ENCODE measurements at places on chromosomes 16 and 17. TPM values are rescaled to one million over a fixed set of nuclear protein-coding genes. Genes with fewer than 3 reads are reported as not detected.

- DNase-seq = no peak
- no peak overlapping the region for H3K27ac ChIP-seq
- no peaks in the 10 kb centered on the region for H3K36me3 ChIP-seq
- H3K27me3 ChIP-seq = no peaks in the 10 kb centered on the region
- H3K4me1 ChIP-seq = peaks cover 48% of the 10 kb centered on the region
- no peak overlapping the region for H3K4me3 ChIP-seq
Measured at GRCh38 chr17:41325126-41325525, 9.6 kb upstream of the KRTAP17-1 start.

DNA sequence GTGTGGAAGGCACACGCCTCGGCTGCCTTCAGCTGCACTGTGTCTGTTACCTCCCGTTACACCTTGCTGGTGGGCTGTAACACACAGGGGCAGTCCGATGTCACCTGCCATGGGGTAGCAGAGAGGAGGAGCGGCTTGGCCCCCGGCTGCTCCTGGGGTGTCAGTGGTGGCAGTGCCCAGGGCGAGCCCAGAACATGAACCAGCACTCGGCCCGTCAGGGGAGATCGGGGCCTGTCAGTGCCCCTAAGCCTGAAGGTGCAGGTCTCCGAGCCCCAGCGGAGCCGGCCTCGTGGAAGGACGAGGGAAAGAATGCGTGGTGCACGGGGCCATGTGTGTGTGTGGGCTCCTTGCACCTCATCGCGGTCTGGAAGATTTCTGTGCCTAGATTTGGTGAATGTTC is 15.4 kb downstream of the RGS11 start:
- no peaks in the 10 kb centered on the region for H3K27me3 ChIP-seq
- no peaks in the 10 kb centered on the region for H3K36me3 ChIP-seq
- H3K4me3 ChIP-seq = no peak overlapping the region

DNA sequence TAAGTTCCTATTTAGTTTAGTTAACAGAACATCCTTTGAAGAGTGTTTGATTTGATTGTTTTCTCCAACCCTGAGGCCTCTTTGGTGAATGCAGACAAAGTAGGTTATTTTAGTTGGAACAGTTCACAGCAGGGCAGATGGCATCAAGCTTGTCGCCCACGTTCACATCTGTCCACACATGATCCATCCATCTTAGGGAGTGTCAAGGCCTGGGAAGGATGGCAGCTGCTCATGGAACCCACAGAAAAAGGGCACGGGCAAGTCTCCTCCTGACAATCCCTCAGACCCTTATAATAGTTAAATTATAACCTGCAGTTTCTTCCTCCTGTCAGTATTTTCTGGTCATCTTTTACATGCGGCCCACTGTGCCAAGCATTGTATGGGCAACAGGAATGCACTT is 60.2 kb downstream of the KNOP1 start:
- no peak overlapping the region for H3K4me3 ChIP-seq
- H3K27ac ChIP-seq = no peak overlapping the region
- no peaks in the 10 kb centered on the region for H3K27me3 ChIP-seq
- no peaks in the 10 kb centered on the region for H3K4me1 ChIP-seq
- peaks cover under 1% of the 10 kb centered on the region for H3K36me3 ChIP-seq

DNA sequence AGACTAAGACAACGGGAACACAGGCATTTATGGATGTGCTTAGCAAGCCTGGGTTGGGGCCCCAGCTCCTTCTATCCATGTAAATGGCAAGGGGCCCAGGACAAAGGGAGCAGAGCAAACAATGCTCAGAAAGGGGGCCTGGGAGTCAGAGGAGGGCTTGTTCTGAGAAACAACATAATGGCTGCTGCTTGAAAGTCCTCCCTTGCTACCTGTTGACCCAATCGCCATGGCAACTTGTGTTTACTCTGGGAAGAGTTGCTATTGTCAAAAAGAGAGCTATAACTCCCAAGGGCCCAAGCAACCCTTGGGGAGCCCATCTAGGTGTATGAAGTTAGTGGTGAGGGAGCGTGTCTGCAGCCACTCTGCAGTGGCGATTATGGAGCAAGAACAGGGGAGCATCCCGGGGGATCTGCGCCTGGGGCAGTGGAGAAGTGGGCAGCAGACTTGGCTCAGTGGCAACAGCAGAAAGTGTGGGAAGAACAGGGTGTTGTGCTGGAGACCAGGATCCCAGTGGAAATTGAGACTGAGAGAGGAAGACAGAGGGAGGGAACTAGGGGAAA is 118.7 kb upstream of the NLRP1 start:
- H3K36me3 ChIP-seq = no peaks in the 10 kb centered on the region
- H3K27me3 ChIP-seq = no peaks in the 10 kb centered on the region
- H3K4me3 ChIP-seq = no peak overlapping the region
- no peaks in the 10 kb centered on the region for H3K4me1 ChIP-seq

- DNase-seq = no peak
- no peak overlapping the region for H3K4me3 ChIP-seq
- no peaks in the 10 kb centered on the region for H3K36me3 ChIP-seq
- H3K4me1 ChIP-seq = peaks cover 8% of the 10 kb centered on the region
- H3K27me3 ChIP-seq = no peaks in the 10 kb centered on the region
- no peak overlapping the region for H3K27ac ChIP-seq
Measured at GRCh38 chr17:58120195-58120822, 27.9 kb upstream of the OR4D1 start.

DNA sequence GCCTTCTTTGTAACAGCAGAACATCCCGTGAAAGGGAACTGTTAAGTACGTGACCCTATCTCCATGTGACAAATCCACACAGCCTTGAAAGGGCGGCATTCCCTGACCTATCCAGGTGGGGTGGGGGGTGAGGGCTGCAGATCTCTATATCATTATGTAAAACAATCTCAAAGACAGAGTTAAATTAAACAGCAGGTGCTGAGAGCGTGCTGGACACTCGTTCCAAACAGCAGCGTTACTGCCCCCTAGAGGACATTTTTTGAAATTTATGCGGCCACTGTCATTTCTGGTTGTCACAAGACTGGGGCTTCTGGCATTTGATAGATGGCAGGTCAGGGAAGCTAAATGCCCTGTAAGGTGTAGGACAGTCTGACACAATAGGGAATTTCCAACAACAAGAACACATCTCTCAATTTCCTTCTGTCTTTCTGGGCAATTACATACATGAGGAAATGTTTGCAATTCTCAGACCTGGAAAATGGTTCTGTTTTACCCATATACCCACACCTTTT is 6.7 kb upstream of the SLC25A39 start:
- H3K4me3 ChIP-seq = no peak overlapping the region
- H3K27me3 ChIP-seq = no peaks in the 10 kb centered on the region
- peaks cover 4% of the 10 kb centered on the region for H3K4me1 ChIP-seq
- H3K36me3 ChIP-seq = no peaks in the 10 kb centered on the region

DNA sequence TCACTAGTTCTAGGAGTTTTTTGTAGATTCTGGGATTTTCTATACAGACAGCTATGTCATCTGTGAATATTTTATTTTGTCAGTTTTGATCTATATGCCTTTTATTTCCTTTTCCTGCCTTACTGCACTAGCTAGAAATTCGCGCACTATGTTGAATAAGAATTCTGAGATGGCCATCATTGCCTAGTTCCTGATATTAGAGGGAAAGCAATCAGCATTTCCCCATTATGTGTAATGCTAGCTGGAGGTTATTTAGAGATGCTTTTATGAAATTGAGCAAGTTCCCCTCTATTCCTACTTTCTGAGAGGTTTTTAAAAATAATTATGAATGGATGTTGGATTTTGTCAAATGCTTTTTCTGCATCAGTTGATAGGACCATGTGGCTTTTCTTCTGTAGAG is 23.8 kb downstream of the MPRIP start:
- DNase-seq = no peak
- H3K27ac ChIP-seq = no peak overlapping the region
- H3K4me1 ChIP-seq = peaks cover 9% of the 10 kb centered on the region
- H3K27me3 ChIP-seq = no peaks in the 10 kb centered on the region
- H3K4me3 ChIP-seq = no peak overlapping the region
- no peaks in the 10 kb centered on the region for H3K36me3 ChIP-seq

GRCh38 chr16:48498769-48499631 is 111.0 kb downstream of the N4BP1 start:
- H3K4me1 ChIP-seq = no peaks in the 10 kb centered on the region
- no peak for DNase-seq
- H3K36me3 ChIP-seq = no peaks in the 10 kb centered on the region

- H3K4me1 ChIP-seq = peaks cover 6% of the 10 kb centered on the region
- peak overlapping the region; percentile 97 for H3K27ac ChIP-seq
- H3K36me3 ChIP-seq = no peaks in the 10 kb centered on the region
- no peak for DNase-seq
- H3K4me3 ChIP-seq = peak overlapping the region; percentile 56
- H3K27me3 ChIP-seq = no peaks in the 10 kb centered on the region
Measured at GRCh38 chr17:2402544-2402943, 1.7 kb upstream of the MNT start.

HBA1 gene
- 1.1 TPM for total RNA-seq

RAC3 gene
- 8.8 TPM for total RNA-seq

PRSS33 gene
- 0.19 TPM for total RNA-seq

Data from naive thymus-derived CD4-positive, alpha-beta T cell (primary cell).